GM13977 (cell line): ENCODE measurements at places on chromosomes 4 and X.

DNA sequence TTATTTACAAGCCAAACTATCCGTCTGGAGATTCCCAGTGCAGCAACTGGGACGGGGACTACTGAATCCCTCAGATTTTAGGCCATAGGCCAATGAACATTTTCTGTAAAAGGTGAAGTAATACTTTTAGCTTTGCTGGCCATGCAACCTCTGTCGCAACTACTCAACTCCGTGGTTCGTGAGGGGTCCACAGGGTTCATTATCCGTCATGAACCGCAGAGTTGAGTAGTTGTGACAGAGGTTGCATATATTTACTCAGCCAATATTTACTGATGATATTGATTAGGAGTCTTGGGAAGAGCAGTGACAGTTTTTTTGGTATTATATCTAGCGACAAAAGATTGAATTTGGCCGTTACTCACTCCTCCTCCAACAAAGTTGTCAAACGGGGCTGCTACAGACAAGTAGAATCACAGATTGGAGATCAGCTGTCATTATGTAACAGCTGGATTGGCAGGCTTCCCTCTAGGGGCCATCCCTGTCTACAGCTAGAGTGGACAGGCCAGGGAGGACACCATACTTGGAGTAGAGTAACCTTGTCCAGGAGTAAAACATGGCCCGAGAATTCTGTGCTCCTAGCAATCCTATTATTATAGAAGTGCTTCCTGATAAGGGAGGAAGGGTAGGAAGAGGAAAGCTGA lies 37.2 kb upstream of the CD38 start:
- no peak for DNase-seq

DNA sequence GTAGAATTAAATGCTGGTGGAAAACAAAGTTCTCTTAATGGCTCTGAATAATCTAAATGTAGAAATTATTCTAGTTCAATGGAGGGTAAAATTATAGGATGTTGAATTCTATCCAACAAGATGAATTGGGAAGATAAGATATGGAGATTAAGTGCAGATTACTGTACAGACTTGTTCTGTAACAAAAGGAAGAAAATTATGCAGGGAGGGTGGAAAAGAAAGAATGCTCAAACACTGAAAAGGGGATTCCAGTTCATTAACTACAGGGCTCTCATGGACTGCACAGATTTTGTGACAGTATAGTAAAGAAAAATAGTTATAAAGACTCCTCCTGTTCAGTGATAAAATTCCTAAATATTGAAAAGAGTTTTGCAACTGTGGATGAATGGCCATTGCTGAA lies 1794.0 kb upstream of the PCDH7 start:
- DNase-seq, result no peak

- DNase-seq, result no peak
These were observed 230.9 kb upstream of the AFF2 start for GRCh38 chrX:148269513-148269912.

DNA sequence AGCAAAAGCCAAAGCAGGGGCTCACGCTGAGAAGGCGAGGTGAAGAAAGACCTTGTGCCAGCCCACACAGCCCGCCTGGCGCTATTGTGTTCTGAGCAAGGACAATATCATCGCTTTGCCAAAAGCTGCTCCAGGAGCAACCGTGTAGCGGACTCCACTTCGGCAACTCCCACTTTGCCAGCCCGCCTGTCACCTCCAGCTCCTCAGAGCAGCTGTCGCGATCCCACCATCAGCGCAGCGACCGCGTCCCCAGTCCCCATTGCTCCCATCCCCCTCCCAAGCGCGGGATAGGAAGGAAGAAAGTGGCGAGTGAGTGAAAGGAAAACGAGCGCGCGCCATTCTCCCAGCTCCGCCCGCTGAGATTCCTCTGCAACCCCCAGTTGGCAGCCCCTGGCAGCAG lies 759 bp downstream of the ZC4H2 start:
- no peak for DNase-seq

DNA sequence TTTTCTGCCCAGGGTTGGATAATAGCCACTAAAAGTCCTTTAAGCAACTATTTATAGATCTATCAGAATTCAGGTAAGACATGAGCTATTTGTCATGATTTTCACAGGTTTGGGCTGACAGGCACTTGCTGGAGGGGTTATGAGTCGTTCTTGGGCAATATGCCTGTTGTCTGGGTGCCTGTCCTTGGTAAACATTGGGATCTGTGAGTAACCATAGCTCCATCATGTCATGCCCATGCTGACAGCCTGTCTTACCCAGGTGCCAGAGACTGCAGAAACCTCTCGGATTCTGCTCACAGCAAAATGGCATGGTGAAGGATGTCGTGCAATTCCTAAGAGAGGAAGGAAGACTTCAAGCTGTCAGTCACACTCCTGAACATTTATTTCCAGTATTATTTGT lies 116.0 kb upstream of the PUDP start:
- DNase-seq, result no peak

GRCh38 chr4:1582227-1582626 lies 101.9 kb downstream of the FAM53A start:
- no peak for DNase-seq

GRCh38 chr4:80086296-80086695 lies 13.3 kb upstream of the ANTXR2 start:
- DNase-seq, result no peak

DNA sequence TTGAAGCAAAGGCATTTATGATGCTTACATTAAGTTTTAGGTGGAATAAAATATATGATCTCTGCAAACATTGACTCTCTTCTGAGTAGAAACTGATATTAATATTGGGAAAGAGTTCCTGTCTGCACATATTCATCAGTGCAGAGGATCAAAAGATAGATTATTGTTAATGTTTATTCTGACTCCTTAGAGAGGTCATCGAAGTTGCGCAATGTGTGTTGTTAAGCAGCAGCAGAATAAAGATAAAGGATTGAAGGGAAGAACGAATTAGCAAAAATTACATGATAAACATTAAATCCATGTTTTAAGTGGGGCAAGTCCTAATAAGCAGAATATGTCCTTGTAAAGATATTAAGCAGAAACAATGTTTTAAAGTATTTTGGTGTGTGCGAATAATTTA lies 72.6 kb upstream of the MBNL3 start:
- DNase-seq, result no peak

DNA sequence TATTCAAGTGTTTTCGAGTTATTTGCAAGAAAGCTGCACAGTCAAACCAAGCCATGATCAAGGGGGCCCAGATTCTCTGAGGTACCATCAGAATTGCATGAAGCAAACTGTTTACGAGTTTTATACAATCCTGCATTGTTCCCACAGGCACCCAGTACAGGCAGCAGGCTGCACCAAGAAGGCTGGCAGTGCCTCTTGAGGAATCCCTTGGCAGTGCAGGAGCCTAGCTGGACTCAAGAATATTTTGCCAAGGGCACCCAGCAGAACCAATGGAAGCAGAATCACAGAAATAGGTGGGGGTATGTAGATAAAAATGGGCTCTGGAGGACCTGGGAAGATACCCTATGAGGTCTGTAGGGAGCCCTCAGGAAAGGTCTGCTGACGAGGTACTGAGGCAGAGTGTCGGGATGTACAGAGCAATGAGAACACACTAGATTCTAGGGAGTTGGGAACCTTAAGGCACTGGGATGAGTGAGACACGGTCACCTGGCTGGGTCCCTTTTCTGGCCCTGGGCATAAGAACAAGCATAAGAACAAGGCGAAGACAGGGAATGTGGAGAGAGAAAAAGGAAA lies 2.5 kb upstream of the PLP1 start:
- DNase-seq, result no peak

- peak; percentile 62 for DNase-seq
These were observed 45.8 kb upstream of the CLCN4 start for GRCh38 chrX:10110984-10111363.

GRCh38 chr4:171622729-171623128 lies 190.5 kb upstream of the GALNTL6 start:
- no peak for DNase-seq

DNA sequence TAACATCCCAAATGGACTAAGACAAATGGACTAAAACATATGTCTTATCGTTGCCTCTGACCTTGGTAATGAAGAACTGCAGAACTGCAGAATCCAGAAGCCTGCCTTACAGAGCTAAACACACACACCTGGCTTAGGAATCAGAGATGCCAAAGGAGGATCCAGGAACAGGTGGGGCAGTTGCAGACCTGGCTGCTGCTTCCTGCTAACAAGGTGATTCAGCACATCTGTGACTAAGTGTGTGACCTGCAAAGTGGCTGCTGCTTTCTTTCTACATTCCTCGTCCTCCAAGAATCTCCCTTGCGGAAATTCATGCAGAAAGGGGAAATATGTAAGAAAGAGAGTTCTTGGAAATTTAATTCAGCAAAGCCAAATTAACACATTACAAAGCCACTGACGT lies 96.8 kb upstream of the NLGN4X start:
- DNase-seq, result no peak

- DNase-seq, result no peak
These were observed 48.3 kb upstream of the TMEM150C start for GRCh38 chr4:82610041-82610440.

- peak; percentile 45 for DNase-seq
These were observed 36.9 kb upstream of the ATOH1 start for GRCh38 chr4:93791570-93792195.
